CD4-positive, alpha-beta T cell treated with Interleukin-4 for 4 hours (primary cell): ENCODE measurements at places on chromosomes 5 and 9.
A peak's percentile ranks its signal among the peaks of the same experiment; 100 is the strongest.

GRCh38 chr5:40681363-40682153 lies 1.8 kb downstream of the PTGER4 start:
- peak; percentile 39 for DNase-seq

DNA sequence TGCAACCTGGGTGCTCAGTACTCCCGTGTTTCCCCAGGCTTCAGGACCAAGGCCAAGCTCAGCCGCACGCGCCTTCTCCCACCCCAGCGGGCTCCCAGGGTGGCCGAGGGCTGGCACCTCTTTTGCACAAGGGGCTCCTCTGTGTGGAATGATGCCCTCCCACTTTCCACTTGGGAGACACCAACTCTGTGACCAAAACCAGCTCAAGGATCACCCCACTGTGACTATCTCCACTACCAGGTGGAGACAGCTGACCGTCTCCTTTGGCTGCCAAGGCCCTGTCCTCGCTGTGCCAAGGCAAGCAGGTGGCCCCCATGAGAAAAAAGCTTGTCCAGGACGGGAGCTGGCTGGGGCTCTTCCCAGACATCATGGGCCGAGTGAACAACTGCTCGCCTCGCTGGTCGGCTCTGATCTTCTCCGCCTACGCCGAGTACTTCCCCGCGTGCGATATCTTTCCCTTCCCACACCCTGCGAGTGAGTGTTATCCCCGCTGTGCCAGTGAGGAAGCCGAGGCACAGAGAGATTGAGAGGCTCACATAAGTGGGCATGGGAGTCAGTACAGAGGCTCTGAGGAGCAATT lies 132.8 kb downstream of the ZNF354C start:
- no peak for DNase-seq

DNA sequence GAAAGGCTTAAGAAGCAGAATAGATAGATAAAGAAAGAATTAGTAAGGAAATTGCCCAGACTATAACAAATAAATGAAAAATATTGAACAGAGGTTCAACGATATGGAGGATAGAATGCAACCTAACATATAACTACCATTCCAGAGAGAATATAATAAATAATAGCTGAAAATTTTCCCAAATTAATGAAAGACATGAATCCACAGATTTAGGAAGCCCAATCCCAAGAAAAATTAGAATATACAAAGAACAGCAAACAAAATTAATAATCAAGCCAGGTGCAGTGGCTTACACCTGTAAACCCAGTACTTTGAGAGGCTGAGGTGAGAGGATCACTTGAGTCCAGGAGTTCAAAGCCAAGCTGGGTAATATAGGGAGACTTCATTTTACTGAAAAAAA lies 27.8 kb upstream of the FNIP1 start:
- DNase-seq: no peak

DNA sequence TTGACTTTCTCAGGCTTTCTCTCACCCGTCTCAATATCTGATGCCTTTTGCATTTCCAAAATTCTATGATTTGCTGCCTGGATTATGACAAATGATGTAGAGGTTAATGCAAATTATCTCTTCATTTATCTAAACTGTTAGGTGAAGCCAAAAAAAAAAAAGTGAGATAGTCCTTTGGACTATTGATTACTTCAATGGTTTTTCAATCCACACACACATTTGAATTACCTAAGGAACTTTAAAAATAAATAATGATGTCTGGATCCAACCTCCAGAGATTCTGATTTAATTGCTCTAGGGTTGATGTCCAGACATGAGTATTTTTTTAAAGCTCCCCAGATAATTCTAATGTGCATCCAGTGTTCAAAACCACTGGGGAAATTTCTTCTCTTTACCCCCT lies 379.4 kb downstream of the SPATA31D1 start:
- DNase-seq: no peak

- DNase-seq: no peak
These were observed 433.9 kb upstream of the ZNF608 start for GRCh38 chr5:125180231-125180829.

- no peak for DNase-seq
These were observed 9.0 kb upstream of the MOB3B start for GRCh38 chr9:27538647-27539046.

DNA sequence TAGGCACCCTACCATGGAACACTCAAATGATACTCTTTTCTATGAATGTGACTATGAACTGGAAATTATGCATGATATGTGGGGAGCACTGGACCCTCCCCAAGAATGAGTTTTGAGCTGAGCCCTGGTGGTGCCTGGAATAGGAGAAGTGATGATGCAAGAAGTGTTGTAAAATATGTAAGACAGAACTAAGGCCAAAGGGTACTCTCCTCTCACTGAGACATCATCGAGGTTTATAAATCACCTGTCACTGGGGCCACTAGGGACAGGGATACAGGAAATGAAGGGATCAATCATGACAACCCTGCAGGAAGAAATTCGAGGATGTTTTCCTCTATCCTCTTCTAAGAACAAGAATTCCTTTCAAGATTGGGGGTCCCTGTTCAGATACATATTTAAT lies 45.4 kb downstream of the PCSK1 start:
- no peak for DNase-seq

GRCh38 chr9:109846776-109847175 lies 66.8 kb downstream of the PALM2AKAP2 start:
- DNase-seq: no peak

- DNase-seq: no peak
These were observed 118.5 kb downstream of the DAB2IP start for GRCh38 chr9:121769939-121770338.

DNA sequence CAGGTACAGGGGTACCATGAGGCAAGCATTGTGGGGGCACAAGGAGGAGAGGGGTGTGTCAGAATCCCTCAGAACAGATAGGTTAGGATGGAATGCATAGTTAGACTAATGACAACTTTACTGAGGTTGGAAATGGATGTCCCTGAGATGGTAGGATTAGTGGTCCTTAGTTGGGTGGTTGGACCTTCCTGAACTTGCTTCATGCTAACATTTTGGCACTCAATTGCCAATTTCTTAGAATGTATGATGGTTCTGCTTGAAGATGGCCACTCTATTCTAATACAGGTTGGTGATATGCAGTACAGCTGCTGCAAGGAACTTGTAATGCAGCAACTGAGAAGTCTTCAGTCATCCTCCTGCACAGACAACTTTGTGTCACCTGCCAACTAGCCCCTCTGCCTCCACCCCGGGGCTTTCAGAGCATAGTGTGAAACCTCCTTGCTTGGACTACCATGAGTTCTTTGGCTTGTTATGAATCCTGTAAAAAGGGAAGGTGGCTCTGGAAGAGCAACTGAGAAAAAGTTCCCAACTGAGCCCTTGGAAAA lies 5.4 kb downstream of the CCNI2 start:
- DNase-seq: no peak
